ENCODE measurements at places on chromosomes 4 and X.

- DNase-seq: no peak
Observed at GRCh38 chr4:80312124-80312523, 23.4 kb upstream of the CFAP299 start.

GRCh38 chr4:36029951-36030350 is 214.4 kb downstream of the ARAP2 start:
- no peak for DNase-seq

DNA sequence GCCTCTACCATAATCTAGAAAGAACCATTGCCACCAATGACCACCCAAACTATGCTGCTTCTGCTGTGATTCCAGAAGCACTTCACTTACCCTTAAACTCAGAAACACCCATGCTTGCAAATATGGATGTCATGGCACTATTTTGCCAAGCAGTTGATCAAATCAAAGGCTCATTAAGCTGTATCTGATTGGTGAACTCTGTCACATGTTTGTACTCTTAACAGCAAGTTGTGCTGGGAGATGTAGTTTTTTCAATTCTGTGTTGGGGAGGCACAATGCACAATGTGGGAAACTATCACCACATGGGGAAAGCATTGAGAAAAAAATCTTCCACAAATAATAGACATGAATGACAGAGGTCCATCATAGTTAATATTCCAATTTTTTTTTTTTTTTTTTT is 19.2 kb upstream of the SPCS3 start:
- no peak for DNase-seq

- DNase-seq: no peak
Observed at GRCh38 chr4:72357908-72358307, 211.1 kb downstream of the ADAMTS3 start.

DNA sequence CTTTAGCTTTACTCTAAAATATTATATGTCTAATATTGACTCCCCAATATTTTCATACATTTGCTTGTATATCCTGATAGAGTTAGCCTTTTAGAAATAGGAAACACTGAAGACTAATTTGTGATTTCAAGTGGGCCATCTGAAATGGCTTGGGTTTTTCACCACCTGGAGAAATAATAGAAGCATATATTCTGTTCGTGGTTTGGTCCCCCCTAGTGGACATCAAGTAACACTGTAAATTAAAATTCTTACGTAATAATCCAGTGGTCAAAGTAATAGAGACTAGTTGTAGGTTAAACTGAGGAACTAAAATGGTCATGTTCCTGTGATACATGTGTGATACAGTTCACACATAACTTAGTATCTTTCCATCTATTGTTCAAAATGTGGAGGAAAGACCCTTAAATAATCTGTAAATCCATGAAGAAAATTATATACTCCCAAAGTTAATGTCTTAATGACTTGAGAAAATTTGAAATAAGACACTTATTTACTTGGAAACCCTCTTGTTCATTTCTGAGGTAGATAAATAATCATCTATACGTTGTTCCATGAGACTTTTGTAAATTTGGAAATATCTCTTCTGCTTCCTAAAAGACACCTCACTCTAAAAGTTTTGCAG is 79.8 kb upstream of the SMARCAD1 start:
- DNase-seq: no peak

- DNase-seq: no peak
Observed at GRCh38 chrX:63993936-63994335, 208.9 kb upstream of the ARHGEF9 start.

- DNase-seq: no peak
Observed at GRCh38 chrX:72073633-72074032, 58.1 kb downstream of the RTL5 start.

DNA sequence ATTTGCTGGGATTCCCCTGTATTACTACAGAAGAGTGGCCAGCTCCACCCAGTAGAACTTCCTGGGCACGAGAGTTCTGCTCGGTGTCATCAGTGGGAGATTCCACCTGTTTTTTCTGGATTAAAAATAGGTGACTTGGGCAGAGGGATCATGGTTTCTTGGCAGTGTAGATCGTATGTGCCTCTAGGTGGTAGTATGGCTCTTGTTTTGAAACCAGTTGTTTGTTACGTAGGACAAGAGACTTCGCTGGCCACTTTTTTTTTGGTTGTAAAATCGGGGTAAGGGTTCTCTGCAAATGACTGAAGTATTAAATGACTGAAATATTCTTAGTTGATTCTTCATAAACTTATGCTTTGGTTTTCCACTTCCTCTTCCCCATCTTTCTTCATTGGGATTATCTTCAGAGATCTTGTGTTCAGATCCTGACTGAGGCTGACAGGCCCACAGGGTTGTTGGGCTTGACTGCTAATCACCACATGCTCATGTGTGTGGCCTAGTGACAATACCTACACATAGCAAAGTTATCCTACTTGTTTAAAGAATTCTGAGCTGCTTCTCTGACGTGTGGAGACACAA is 43.8 kb upstream of the WDR1 start:
- DNase-seq: no peak

- no peak for DNase-seq
Observed at GRCh38 chr4:173448103-173448502, 49.2 kb upstream of the SCRG1 start.

DNA sequence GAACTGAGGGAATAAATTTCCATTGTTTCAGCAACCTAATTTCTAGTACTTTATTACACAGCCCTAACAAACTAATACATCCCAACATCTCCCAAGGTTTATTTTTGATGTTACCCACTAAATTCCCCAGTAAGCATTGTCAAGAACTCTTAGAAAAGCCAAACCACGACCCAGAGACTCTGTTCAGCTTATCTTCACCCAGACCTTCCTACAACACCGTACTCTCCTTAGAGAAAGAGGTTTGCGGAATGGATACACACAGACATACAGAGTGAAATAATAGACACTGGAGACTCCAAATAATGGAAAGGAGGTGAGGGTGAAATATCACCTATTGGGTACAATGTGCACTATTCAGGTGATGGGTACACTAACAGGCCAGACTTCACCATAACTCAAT is 75.6 kb downstream of the LRBA start:
- DNase-seq: no peak

DNA sequence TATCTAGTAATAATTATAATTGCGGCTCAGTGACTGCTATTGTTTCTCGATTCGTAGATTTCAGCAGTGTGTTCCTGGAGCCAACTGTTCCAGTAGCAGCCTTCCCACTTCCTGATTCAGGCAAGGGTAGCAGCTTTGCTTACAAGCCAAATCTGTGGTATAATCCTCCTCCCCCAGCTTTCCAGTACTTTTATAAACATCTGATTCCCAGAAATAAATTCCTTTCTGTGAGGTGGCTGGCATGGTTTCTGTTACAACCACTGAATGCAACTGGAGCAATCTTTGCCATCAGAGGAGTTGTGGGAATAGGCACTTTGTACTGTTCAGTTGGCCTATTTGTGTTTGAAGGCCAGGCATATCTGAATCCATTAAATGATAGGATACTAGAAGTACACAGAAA is 80.0 kb downstream of the GLRA3 start:
- no peak for DNase-seq

- DNase-seq: no peak
Observed at GRCh38 chr4:54386042-54386669, 157.1 kb downstream of the PDGFRA start.

DNA sequence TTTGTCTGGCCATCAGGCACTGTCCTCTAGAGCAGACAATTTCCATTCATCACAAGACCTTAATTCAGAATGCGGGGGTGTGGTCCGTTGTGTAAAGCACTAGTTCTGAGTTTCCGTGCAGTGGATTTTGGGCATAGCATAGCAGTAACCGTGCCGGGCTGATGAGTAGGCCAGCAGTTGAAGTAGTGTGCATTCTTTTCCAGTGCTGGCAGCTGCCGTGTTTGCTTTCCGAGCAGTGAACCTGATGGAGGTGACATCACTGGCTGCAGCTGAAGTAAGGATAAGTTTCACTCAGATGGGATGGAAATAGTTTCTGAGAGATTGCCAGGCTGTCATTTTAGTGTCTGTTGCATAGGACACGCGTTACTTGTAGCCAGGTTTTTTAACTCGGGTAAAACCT is 107.0 kb upstream of the STIM2 start:
- DNase-seq: no peak

- no peak for DNase-seq
Observed at GRCh38 chrX:130173190-130173895, 1.6 kb downstream of the RAB33A start.

GRCh38 chr4:121358473-121358872 is 22.3 kb downstream of the QRFPR start:
- DNase-seq: no peak

- DNase-seq: no peak
Observed at GRCh38 chr4:75561789-75562188, 5.9 kb downstream of the ODAPH start.

- no peak for DNase-seq
Observed at GRCh38 chr4:18691431-18692200, 670.1 kb upstream of the LCORL start.

DNA sequence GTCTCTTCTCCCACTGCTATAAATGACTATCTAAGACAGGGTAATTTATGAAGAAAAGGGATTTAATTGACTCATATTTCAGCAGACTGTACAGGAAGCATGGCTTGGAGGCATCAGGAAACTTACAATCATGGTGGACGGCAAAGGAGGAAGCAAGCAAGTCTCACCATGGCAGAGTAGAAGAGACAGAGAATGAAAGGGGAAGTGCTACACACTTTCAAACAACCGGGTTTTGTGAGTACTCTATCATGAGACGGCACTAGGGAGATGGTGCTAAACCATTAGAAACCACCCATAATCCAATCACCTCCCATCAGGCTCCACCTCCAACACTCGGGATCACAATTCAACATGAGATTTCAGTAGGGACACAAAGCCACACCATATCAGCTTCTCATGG is 11.1 kb downstream of the UBE2NL start:
- DNase-seq: no peak

- DNase-seq: no peak
Observed at GRCh38 chr4:3287271-3287971, 5.4 kb upstream of the RGS12 start.

GRCh38 chr4:77701121-77701520 is 95.5 kb downstream of the CXCL13 start:
- DNase-seq: no peak

GRCh38 chr4:112431158-112431557 is 84.8 kb downstream of the NEUROG2 start:
- DNase-seq: no peak

GRCh38 chr4:169269916-169270809 is 593 bp downstream of the SH3RF1 start:
- peak; percentile 60 for DNase-seq

GRCh38 chr4:3866813-3867129 is 100.6 kb downstream of the ADRA2C start:
- DNase-seq: no peak

DNA sequence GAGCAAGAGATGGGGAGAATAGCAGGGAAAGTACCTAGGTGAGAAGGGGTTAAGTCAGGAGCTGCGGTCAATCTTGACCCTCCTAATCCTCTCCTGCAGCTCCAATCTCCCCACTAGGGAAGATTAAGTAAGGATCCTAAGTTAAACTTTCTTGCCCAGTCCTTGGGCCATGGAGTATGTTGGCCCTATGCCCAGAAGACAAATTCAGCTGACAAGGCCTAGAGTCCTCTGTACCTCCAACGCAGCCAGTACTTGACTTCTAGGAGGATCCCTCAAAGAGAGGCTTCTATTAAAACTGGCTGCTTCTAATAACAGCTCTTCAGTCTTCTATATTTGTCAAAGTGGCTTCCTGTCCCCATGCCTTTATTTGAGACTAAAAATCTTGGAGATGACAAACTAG is 1.4 kb downstream of the CLDN2 start:
- no peak for DNase-seq

All from GM12892 (cell line).